ENCODE measurements at places on chromosomes 5 and 9.

GRCh38 chr9:114697951-114698351 is 16.0 kb upstream of the TEX48 start:
- no peak for DNase-seq

- DNase-seq: no peak
Observed at GRCh38 chr9:32350682-32351081, 33.8 kb upstream of the ACO1 start.

DNA sequence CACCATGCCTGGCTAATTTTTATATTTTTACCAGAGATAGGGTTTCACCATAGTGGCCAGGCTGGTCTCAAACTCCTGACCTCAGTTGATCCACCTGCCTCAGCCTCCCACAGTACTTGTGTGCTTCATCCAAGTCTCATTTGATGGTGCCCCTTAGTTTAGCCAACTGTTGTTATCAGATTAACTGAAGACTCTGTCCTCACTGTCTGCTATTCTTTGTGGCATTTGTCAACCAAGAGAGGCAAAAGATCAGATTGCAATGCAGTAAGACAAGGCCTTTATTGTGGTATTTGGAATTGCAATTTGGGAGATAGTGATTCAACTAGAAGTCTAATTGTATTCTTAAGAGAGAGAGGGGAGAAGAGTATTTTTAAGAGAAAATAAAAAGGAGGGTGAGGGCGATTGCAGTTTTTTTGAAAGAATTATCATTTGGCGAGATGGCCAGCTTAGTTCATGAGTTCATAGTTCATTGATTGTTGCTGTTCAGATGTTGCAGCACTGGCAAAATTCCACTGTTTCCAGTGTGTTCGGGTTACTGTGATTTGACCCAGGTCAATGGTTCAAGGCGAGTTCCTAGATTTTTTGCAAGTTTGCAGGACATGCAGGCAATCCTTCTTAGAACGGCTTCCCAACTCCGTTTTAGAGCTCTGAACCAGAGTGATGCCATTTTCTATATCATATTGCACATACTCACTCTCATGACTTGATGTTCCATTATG is 1156.9 kb downstream of the CDH9 start:
- no peak for DNase-seq

- DNase-seq: no peak
Observed at GRCh38 chr5:100609594-100609993, 74.4 kb downstream of the FAM174A start.

- no peak for DNase-seq
Observed at GRCh38 chr9:129428864-129429577, 191.9 kb downstream of the C9orf50 start.

- no peak for DNase-seq
Observed at GRCh38 chr5:139108063-139108824, 89.9 kb downstream of the SIL1 start.

DNA sequence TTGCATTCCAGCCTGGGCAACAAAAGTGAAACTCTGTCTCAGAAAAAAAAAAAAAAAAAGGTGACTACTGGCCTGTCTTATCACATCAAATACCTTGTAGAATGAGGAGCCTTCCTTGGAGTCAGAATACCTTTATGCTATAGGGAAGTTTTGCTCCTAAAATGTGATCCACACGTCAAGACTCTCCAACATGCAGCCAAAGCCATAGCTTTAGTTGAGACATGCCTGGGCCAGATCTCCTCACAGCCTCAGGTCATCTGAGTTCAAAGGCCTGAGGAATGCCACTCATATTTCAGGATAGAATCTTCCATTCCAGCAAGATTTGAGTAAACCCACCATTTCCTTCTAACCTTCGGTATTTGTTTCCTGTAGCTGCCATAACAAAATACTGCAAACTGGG is 13.7 kb upstream of the SOWAHA start:
- no peak for DNase-seq

DNA sequence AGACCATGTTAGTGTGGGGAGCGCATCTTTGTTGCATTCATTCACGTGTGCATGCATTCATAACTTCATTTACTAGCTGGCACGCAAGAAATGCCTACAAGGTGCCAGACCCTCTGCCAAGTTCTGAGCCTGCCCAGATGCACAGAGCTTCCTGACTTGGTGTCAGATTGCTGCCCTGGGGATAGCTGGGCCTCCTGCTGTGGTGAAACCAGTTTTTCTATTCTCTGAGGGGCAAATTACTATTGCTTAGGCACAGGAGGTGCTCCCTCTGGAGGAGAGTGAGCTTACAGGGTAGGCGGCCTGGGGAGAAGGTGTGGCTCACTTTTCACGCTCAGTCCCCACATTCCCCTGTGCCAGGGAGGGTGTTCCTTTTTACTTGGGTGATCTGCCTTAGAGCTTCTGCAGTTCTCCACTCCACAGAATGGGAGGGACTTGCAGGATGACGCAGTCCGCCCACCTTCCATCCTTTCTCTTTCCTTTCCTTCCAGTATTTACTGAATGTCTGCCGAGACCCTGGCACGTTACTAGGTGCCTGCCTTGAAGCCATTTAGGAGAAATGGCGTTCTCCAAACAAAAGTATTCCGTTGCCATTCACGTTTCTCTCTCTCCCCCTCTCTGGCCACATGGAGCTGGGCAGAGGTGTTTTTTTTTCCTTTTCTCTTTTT is 27.9 kb upstream of the CTNNA1 start:
- no peak for DNase-seq

All from AG09319 (cell line).